ENCODE measurements at places on chromosomes 12 and 14.

GRCh38 chr14:85454226-85454813, 75.6 kb upstream of the FLRT2 start:
- DNase-seq: no peak

DNA sequence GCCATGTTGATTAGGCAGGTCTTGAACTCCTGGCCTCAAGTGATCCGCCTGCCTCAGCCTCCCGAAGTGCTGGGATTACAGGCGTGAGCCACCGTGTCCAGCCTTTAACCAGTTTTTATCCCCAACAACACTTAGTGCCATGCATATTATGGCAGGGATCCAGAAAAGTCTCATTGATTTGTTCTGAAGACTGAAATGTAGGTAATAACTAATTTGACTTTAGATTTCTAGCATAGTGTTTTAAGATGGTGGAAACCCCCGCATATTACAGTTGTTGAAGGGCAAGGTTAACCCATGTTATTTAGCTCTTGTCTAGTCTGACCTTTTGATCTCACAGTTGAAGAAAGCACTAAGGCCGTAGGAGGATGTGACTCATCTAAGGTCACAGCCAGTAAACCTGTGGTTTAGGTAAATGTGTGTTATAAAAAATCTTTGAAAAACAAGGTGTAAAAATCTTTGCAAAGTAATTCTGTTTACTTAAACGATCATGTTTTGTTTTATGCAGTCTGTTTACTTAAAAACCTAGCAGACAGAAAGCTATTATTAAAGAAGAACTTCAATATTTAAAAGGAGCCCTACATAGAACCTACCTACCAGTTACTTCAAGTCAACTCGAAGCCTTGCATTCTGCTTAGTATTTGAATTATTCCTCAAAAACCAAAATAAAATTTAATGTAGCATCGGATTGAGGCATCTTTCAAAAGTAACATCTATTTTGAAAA, 24.8 kb downstream of the BICDL1 start:
- DNase-seq: no peak

DNA sequence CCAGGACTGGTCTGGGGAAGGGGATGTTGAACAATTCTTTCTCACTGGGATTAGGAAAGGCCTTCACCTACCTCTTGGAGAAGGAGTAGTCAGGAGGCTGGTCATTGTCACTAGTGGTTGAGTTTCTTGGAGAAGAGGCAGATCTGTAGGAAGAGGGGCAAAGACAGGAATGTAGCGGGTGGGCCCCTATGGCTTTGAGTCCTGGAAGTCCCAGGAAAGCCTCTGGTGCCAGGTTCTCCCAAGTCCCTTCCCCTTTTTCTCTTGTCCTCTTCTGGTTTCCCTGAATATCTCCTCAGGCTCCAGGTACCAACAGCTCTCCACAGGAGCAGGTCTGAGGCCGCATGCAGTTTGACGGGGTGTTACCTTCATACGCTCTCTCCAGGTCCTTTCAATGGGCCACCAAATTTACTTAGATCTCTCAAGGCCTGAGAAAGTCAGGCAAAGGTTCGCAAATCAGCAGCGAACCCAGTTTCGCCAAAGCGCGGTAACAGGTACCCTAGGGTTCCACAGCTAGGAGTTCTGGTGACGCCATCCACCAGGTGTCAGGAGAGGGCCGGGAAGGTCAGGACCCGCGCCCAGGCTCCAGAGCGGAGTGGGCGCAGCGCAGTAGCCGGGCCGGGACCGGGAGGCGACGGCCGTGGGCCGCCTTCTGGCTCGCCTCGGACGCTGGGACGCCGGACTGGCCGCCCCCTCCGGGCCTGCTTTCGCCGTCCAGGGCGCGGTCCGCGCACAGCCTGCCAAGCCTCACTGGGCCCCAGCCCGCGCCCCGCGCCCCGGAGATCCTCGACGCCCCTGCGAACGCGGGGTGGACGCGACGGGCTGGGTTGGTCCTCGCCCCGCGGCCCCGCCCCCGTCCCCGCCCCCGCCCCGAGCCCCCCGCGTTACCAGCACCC, 795 bp downstream of the SMAGP start:
- DNase-seq: no peak

GRCh38 chr12:46385438-46385837, 12.9 kb upstream of the SLC38A2 start:
- DNase-seq: no peak

DNA sequence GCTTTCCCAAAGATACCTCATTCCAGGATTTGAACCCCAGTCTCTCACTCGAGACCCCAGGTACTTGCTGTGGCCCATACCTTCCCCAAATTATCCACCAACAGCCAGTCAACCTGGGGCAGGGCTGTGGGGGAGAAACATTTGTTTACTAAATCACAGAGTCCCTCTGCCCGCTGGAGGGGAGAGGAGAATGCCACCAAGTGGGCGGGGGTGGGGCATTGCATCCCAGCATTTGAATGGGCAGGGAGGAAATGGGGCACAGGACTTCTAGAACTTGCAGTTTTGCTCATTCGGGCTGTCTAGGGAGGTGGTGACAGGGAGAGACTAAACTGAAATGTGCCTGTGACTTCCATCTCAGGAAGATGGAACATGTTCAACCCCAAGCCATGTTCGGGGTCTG, 10.9 kb upstream of the SERPINA9 start:
- no peak for DNase-seq

DNA sequence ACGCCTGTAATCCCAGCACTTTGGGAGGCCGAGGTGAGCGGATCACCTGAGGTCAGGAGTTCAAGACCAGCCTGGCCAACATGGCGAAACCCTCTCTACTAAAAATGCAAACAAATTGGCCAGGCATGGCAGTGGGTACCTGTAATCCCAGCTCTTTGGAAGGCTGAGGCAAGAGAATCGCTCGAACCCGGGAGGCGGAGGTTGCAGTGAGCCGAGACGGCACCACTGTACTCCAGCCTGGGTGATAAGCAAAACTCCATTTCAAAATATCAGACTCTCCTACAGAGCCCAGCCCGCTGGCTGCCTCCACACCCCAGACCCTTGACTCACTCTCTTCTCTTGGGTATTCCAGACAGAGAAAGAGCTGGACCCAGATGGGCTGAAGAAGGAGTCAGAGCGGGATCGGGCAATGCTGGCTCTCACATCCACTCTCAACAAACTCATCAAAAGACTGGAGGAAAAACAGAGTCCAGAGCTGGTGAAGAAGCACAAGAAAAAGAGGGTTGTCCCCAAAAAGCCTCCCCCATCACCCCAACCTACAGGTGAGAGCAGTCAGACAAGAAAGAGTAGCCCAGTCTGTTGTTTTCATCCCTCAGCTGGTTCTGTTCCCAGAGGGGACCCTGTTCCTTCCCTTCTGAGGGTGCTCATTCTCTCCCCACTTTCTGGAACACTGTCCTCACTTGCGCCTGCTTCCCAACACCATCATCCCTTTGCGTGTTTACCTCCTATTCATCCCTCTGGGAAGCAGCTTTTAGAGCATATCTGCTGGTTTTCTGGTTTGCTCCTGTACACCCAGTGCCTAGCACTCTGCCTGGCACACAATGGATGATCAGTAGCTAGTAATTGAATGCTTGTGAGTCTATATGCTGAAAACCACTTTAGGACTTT, 19.7 kb downstream of the AGAP2 start:
- no peak for DNase-seq

DNA sequence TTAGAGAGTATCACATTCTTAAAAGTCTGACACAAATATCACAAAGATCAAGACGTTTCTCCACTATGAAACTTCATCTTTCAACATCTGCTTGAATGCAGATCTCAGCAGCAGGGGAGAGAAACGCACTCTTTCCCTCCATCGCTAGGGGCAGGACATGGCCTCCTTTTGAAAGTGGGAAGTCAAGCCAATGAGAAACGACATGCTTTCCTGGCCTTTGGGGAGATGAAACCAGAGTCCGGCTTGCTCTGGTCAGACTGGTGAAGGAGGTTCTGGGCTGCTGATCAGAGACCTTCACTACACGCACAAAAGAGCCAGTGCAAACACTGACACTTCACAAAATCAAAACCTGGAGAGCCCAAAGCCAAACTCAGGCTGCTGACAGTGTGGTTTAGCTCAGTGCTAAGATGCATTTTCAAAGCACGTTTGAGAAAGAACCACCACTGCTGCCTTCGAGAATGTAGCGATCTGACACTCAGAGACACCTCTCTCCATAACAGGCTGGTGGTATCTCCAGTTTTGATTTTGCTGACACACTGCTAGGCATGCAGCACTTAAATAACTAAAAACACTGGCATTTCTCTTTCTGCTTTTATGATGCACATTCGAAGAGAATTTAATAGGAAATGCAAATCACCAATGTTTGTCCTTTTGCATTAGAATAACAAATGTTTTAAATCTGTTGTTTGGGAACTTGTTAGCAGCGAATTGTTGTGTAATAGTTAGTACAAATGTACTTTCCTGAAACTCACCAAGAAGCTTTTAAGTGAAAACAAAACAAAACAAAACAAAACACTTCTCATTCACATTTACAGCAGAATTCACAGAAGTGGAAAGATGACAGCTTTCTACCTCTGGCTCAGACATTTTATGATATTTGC, 93.9 kb upstream of the OVCH1 start:
- no peak for DNase-seq

DNA sequence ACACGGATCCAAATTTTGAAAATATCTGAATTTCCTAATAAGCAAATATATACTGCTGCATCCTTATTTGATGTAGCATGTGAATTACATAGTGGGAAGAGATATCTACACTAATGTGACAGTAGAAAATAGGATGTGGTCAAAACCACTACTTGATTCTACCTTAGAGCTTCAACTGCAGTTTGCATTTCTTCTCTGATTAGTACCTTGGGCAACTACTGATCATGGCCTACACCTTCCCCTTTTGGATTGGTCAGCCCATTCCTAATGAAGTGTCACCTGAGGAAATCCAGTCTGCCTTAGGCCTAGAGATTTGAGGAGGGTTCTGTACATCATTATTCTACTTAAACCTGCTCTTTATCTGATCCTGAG, 10.7 kb downstream of the LLPH start:
- DNase-seq: no peak

- no peak for DNase-seq
These were observed at the start of gene ZNF705A for GRCh38 chr12:8156845-8157244. TSS of gene ZNF705A (plus strand) at chr12:8157015. CDS start at chr12:8172626, 15,611 bp downstream.

DNA sequence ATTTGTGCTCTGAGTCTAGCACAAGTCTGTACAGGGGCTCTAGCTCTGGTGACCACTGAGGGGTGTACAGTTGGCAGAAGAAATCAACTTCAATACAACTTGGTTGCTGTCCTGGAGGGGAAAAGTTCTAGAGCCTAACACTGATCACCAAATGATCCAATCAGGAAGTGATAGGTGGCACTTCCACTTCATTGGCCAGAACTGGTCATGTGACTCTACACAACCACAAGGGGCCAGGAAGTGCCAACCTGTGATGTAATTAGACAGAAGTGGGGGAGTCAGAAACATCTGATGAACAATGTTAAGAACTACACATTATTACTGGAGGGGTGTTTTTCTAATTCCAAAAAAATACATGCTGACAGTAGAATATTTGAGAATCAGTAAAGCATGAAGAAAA, 401.6 kb downstream of the VRK1 start:
- no peak for DNase-seq

- DNase-seq: peak; percentile 25
These were observed 82.8 kb downstream of the CRACR2A start for GRCh38 chr12:3670083-3670620.

DNA sequence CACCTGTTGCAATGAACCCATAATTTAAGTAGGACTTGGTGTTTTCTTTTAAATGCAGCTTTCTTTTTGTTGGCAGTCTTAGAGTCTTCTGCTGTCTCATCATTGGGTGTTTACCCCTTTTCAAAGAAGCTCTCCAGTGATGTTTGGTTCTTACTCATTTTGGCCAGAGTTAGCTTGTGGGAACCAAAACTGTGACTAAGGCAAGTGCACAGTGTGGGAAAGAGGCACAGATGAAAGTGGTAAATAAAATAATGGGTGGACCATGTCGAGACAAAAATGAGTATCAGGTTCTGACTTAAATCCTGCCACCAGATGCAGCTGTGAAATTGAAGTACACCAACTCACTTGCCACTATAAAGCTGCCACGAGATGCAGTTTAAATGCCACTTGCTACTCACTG, 615.4 kb upstream of the MIS18BP1 start:
- DNase-seq: no peak

DNA sequence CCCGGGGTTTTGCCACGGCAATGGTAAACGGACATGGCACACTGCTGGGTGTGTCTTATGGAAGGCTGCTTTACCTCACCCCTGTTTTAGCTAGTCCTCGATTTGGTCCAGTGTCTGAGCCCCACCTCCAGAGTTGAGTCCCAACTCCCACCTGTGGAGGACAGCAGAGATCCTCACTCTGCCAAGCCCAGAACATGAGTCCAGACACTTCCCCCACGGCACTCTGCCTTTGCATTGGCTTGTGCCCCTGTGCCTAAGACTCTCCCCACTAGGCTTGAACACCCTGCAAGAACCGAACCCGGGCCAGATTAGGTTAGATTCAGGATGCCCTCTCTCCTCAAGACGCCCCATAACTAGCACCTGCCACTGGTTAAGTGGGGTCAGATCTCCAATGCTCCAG, 59.8 kb upstream of the C14orf180 start:
- DNase-seq: no peak

GRCh38 chr12:123971449-123971769, 1.2 kb downstream of the CCDC92 start:
- no peak for DNase-seq

- DNase-seq: no peak
These were observed 42.9 kb upstream of the ATP23 start for GRCh38 chr12:57898308-57898970.

DNA sequence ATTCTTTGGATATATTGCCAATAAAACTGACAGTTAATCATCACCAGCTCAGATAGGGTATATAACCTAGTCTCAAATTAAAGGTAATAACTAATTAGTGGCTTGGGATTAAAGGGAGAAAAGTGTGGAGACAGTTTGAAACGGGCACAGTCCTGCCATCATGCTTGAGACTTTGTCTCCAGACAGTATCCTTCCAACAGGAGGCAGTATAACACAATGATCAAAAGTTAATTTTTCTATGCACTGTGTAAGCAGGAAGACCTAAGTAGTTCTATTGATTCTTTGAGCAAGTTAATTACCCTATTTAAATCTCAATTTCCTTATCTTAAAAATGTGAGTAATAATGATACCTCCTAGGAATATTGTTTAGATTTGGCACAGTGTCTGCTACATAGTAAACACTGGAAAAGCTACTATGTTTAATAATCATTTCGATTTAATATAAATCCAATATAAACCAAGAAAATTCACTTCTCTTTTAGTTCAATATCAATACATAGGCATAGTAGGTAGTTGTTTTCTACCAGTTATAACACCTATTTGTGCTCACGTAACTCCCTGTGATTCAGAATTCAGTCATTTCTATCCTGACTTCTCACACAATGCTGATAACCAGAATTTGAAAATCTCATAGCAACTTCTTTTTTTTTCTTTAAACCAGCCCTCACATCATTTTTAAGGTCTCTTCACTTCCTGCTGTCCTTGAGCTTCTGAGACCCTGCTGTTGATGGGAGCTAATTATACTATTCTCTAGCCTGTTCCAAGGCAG, 53.7 kb downstream of the GALNT4 start:
- no peak for DNase-seq

- DNase-seq: no peak
These were observed 13.9 kb upstream of the PCED1B start for GRCh38 chr12:47065546-47065945.

DNA sequence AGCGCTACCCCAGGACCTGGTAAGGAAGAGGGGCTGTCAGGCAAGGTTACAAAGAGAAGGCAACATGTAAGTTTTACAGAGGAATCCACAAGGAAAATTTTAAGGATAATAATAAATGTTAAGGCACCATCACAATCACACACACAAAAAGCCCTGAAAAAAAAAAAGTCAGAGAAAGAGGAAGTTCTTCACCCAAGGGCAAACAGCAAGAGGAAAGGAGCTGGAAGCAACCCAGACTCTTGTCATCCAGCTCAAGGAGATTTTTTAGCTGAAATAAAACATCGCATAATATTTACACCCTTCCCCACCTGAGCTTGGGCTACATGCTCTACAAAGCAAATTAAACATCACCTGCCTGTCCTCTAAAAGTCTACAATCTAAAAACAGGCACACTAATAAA, 9.5 kb downstream of the SPTB start:
- no peak for DNase-seq

Measured in keratinocyte (primary cell).